ENCODE measurements at places on chromosomes 11 and 22.

GRCh38 chr11:61037441-61038093 lies 64.7 kb upstream of the CD5 start:
- DNase-seq, result peak; percentile 28

- DNase-seq, result no peak
These were observed 10.8 kb upstream of the FBLN1 start for GRCh38 chr22:45491841-45492240.

- DNase-seq, result no peak
These were observed 42.0 kb upstream of the FIBIN start for GRCh38 chr11:26951809-26952515.

GRCh38 chr11:8631395-8632118 lies 37.5 kb upstream of the STK33 start:
- peak; percentile 87 for DNase-seq

- no peak for DNase-seq
These were observed 1394.0 kb downstream of the BRD1 start for GRCh38 chr22:48433647-48434046.

DNA sequence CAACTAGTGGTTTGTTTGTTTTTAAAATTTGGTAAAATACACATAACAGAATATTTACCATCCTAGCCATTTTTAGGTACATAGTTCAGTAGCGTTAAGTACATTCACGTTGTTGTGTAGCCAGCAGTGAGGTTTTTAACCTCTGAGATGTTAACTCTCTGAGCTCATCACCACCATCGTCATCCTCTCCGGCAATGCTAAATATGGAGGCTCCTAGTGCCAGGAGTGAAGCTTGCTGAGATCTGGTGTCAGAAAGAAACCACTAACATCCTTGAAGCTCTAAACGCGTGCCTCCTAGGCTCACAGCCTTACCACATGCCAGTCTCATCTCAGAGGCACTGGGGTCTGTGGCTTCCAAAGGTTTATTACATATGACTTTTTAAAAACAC lies 330.2 kb upstream of the B3GAT1 start:
- DNase-seq, result peak; percentile 30

DNA sequence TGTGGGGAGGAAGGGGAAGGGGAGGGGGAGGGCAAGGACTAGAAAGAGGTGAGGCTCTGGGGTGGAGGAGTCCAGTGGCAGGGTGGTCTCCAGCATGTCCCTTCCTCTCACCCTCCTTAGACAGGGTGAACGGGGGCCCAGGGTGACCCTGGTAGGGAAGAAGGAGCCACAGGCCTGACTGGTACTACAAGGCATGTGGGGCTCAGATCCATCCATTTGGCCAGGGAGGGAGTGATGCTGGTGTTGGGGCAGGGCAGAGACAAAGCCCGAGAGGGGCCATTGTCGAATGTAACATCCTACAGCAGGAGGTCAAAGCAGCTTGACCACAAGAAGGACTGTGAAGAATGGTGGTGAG lies 69.0 kb upstream of the SHISAL1 start:
- DNase-seq, result no peak

DNA sequence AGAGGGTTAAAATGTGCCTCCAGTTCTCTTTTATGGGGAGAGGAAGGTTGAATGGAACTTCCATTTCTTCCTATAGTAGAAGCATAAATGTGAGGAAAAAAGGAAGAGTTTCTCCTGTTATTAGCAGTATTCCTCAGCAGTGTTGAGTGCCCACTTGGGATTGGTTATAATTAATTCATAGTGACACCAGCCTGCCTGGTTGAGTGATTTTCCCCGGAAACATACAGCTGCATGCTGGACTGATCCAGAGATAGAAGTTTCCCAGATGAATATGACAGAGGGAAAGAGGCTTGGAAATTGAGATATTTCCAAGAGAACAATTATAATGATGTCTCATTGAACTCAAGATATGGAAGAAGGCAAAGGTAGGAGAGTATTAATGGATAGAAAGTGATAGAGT lies 28.3 kb downstream of the RAB39A start:
- DNase-seq, result no peak

GRCh38 chr22:42800451-42801251 lies 56.4 kb downstream of the ARFGAP3 start:
- no peak for DNase-seq

DNA sequence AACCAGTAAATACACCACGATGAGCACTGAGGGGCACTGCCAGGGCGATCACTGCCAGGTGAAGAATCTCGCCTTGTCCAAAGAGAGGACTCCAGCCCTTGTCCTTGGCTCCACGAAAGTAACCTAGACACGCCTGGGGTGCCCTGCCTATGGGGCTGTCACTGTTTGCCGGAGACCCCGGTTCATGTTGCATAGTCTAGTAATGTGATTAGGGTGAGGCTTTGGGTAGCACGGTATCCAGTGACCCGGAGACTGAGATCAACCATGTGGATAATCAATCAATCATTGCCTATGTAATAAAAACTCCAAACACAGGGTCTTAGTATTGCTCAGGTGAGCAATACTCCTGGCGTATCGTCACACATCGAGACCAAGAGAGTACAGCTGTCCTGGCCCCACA lies 59.2 kb upstream of the BID start:
- no peak for DNase-seq

DNA sequence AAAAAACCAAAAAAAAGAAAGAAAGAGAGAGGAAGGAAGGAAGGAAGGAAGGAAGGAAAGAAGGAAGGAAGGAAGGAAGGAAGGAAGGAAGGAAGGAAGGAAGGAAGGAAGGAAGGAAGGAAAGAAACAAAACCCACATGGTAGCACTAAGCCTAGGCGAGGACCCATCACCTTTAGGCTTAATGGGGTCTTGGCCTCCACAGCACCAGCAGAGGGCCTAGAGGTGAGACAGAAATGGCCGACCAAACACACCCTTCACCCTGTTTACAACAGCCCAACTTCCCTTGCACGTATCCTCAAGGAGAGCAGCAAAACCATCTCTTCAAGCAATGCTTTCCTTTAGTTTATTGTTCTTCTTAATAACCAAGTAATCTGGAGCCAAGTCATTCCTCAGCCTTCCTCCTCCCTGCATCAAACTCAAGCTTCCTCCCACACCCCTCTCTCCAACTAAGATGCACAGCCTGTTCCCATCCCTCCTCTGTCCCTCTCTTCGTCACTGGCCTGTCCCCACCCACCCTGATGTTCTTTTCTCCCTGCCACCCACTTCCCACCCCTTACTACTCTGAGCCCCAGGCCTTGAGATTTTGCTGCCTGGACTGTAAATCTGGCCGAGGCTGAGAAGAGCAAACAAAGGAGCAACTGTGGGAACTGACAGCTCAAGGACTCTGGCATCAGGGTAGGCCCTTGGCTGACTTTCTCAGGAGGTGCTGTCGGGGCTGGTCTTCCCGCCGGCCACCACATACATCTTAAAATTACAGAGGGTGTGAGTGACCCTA lies 26.0 kb downstream of the POU2AF1 start:
- no peak for DNase-seq

DNA sequence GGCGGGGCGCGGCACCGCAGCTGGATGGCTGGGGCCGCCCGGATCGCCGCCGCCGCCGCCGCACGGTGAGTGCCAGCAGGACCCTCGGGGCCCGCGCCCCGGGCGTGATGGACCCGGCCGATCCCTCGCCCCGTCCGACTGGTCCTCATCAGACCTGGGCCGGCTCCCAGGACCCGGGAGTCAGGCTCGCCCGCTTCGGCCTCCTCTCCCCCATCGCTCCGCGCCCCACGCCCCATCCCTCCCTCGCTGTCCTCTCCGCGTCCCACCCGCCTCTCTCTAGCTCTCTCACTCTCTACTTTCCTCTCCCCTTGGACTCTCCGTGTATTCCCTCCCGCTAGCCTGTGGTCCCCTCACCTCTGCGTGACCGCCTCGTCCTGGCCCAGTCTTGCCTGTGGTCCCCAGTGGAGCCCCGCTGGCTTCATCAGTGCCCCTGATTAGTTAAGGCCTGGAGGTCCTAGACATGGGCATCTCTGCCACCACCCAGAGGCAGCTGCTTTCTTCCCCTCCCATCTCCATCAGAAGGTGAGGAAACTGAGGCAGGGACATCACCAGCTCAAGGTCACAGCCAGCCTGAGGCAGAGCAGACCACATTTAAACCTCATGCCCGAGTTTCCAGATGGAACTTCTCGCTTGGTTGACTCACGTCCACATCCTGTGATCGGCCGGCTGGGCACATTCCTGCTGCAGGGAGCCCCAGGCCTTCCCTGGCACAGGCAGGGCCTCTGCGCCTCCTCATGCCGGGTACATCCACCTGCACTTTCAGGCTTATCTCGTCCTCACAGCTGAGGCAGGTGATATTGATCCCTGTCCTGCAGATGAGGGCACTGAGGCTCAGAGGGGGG lies 429 bp downstream of the SLC39A13 start:
- DNase-seq, result peak; percentile 79

DNA sequence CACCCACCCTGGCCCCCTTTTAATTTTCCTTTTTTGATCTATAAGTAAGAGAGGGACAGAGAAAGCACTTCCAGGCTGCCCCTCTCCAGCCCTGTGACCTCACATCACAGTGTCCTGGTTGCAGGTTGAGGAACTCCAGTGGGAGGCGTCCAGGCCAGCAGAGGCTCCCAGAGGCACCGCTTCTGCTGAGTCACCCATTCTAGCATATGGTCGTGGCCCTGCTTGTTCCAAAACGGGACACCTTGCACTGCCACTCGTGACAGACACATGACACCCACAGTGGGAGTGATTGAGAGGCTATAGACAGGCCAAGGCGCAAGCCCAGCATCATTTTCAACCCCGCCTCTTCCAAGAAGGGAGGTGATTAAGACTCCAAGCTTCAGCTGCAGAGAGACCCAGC lies 16.0 kb upstream of the TMPRSS4 start:
- no peak for DNase-seq

GRCh38 chr11:19555266-19555665 lies 157.4 kb upstream of the NAV2 start:
- DNase-seq, result no peak

GRCh38 chr11:123454796-123455195 lies 24.7 kb downstream of the GRAMD1B start:
- no peak for DNase-seq

- DNase-seq, result no peak
These were observed 15.9 kb downstream of the GALNT18 start for GRCh38 chr11:11605821-11606450.

- DNase-seq, result no peak
These were observed 23.2 kb downstream of the SYT13 start for GRCh38 chr11:45262900-45263299.

- DNase-seq, result no peak
These were observed 6.9 kb downstream of the OTUB1 start for GRCh38 chr11:63993100-63993499.

DNA sequence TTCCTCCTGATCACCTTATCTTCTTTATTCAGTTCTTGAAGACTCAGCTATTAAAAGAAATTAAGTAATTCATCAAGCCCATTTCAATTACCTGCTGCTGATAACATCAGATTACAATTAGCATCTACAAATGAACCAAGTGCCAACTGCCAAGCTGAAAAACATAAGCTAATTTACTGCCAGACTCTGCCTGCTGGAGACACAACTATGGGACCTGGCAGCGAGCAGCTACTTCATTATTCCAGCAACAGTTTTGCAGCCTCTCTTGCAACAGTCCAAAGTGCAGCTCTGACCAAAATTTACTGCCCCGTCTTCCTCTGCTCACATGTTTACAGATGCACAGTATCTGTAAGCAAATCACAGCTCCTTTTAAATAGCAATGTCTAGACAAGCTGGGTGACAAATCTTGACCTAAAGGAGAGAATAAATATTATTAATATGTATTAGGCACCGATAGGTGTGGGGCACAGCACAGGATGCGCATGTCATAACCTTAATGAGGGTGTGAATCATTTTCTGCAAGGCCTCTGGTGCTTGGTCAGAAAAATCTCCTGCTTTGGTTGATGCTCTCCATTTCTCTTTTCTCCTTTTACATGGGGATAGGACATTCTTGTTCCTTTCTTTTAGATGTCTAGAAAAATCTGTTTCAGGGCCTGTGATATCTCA lies 232.2 kb upstream of the PITPNB start:
- no peak for DNase-seq

DNA sequence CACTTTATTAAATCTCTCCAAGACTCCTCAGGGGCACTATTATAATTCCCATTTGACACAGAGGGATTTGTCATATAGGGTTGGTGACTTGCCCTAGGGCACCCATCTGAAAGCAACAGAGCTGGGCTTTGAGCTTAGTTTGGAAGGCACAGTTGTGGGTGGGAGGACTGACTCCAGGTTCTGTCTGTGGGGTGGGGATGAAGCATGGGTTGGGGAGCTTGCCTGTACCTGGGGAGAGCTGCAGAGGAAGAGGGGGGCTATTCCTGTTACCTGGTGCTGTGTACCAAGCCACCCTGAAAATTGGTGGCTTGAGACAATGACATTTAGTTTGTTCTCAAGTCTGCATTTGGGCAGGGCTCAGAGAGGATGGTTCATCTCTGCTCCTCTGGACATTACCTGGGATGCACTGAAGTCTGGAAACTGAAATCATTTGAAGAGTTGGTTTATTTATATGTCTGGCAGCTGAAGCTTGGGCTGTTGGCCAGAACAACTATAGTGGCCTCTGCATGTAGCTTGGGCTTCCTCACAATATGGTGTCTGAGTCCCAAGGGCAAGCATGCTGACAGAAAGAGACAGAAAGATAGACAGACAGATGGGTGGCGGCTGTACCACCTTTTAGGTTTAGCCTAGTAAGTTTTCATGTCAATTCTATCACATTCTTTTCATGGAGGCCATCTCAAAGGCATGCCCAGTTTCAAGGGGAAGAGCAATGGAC lies 44.9 kb downstream of the LRRC32 start:
- no peak for DNase-seq

GRCh38 chr11:15764948-15765347 lies 591.4 kb downstream of the SOX6 start:
- DNase-seq, result no peak

DNA sequence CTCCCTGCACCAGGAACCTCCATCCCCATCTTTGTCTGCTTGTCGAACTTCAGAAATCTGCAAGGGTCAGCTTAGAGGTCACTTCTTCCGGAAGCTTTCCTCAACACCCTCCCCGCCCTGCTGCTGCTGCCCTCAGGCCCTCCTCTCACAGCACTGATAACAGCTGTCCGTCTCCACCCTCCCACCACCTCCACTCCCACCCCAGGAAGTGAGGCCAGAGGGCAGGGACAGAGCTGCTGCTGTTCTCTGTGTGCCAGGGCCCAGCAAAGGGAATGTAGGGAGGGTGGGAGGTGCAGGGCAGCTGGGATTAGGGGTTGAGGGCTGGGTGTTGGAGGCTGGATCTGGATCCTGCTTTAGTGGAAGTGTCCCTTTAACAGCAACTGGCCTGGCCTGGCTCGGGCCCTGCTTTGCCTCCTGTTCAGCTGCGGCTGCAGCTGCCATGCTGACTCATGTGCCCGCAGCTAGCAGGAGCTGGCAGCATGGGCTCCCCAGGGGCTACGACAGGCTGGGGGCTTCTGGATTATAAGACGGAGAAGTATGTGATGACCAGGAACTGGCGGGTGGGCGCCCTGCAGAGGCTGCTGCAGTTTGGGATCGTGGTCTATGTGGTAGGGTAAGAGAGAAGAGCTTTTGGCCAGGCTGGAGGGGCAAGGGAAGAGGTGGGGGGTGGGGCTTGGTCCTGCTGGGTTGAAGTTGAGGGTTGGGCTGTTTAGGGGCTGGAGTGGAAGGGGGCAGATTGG lies at the start of gene P2RX6:
TSS of gene P2RX6 (plus strand) at position 440 of the 740 bp plus-strand sequence. CDS start at position 450, 10 bp downstream.
- peak; percentile 37 for DNase-seq

DNA sequence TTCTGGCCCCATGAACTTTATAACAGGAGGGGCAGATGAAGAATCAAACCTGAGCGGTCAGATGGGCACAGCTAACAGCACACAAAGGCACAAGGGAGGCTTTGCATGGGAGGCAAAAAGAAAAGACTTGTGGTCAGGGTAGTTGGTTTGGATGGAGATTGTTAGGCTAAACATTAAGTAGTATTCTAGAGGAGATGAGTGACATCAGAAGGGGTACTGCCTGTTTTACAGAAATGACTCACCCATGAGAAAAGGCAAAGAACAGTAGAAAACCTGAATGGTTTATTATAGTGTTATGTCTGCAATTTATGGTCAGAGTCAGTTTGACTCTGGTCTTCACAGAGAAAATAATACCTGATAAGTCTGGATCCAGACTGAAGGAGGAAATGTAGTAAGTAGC lies 129.8 kb upstream of the KIRREL3 start:
- no peak for DNase-seq
